ENCODE measurements at places on chromosomes 2 and 18.

DNA sequence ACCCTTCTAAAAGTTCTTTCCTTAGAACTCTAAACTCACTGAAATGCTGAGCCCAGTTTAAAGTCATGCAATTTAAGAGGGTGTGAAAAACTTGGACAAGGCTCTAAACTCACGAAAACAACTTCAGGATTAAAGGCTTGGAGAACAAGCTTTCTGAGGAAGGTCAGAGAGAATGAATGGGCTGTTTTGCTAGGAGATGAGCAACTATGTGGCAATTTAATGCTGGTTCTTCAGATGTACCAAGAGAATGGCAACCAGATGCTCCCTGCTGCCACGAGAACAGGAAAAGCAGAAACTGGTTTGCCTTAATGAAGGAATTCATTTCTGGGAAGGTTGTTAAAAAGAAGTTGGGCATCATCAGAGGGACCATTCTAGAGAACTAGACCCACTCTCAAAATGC lies 77.8 kb upstream of the PMAIP1 start:
- DNase-seq, result no peak

DNA sequence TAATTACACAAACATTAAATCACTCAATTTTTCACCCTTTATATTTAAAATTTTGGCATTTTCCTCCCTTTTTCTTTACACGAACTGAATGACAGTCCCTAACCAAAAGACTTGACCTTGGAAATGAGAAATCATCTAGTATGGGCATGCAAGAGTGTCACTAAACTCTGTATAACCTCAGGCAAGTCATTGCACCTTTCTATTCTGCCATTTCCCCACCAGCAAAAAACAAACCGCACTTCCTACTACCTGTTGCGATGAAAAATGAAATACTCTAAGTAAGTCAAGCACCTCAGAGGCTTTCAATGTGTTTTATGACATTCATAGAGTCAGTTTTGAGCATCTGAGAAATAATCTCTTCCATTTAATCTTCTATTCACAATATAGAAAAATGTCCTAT lies 44.1 kb downstream of the ANKRD44 start:
- no peak for DNase-seq

DNA sequence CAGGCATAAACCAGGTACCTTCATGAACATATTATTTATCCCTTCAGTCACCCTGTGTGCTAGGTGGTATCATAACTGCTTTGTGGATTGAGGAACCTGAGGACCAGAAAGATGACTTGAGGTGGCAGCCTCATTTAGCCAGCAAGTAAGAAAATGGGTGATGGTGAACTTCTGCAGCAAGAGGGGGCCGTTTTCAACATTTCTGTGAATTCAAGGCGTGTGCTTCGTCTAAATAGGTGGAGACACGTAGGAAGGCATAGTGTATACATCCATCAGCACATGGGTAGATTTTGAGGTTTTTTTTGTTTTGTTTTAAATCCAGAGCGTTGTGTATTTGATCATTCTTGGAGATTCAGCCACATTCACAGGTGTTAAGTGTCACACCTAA lies 118.7 kb downstream of the SPTBN1 start:
- DNase-seq, result no peak

GRCh38 chr2:197251576-197251975 lies 59.0 kb downstream of the ANKRD44 start:
- DNase-seq, result no peak

GRCh38 chr2:232456296-232457120 lies 555 bp downstream of the ALPI start:
- DNase-seq, result no peak

DNA sequence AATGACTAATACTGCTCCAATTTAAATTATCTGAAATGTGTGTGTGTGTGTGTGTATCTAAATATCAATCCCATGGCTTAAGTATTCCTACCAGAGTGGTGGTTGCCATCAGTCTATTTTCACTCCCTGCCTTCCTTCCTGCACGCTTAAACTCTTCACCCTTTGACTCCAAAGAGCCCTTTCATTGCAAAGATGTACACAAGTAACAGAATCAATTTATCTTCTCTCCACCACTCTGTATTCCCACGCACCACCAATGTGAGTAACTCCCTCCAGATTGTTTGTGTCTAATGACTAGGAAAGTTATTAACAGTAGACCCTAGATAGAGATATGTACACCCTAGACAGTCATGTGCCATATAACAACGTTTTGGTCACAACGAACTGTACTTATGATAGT lies 42.8 kb downstream of the ARL6IP6 start:
- no peak for DNase-seq

DNA sequence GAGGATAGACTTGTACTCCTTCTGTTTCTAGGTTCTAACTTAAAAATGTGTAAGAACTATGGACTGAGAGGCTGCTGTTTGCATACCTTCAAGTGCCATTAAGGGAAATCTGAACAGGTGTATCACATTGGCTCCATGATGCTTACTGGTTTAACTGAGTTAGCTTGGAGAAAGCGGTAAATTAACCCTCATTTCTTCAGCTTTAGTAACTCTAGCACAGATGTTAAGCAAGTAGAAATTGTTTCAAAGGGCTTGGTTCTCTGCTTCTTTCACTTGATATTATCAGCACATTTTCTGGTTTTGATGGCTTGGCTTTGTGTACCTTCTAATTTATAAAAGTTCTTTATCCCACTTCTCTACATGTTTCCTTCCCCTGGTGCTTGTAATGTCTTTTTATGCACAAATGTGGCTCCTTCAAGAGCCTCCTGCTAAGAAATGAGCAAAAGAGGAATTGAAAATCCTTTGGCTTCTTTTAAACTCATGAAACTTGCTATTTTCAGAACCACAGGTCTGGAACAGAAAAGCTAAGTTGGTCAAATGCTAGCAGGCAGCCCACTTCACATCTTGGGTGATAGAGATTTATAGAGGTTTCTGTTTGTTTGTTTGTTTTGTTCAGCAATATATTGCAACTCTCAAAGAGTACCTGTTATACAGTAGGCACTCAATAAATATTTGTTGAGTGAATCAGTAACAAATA lies 249.9 kb upstream of the THUMPD2 start:
- DNase-seq, result no peak

- no peak for DNase-seq
Observed at GRCh38 chr2:65144571-65144970, 14.7 kb upstream of the RAB1A start.

DNA sequence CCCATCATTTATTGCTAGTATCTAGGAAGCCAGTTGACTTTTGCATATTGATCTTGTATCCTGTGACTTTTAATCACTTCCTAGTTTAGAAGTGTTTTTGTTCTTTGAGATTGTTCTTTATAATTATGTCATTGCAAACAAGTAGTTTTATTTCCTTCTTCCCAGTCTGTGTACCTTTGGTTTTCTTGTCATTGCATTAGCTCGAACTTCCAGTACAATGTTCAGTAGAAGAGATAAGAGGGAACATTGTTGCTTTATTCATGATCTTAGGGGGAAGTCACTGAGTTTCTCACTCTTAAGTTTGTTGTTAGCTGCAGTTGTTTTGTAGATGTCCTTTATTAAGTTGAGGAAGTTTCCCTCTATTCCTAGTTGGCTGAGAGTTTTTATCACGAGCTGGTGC lies 61.0 kb downstream of the TRAPPC12 start:
- DNase-seq, result no peak

DNA sequence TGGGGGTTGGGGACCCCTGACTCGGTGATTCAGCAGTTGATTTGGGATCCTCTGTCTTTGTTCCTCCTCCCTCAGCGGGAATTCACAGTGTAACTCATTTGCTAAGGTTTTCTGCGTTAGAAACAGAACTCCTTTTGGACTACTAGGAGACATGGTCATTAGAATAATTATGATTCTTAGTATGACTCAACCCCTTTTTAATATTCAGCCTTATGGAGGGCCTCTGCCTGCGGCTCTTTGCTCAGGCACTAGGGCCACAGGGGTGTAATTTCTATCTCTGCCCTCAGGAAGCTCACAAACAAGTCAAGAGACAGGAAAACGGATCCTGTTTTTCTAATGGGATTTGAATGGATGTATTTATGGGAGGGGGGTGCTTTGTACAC lies 117.4 kb downstream of the SPTBN1 start:
- no peak for DNase-seq

DNA sequence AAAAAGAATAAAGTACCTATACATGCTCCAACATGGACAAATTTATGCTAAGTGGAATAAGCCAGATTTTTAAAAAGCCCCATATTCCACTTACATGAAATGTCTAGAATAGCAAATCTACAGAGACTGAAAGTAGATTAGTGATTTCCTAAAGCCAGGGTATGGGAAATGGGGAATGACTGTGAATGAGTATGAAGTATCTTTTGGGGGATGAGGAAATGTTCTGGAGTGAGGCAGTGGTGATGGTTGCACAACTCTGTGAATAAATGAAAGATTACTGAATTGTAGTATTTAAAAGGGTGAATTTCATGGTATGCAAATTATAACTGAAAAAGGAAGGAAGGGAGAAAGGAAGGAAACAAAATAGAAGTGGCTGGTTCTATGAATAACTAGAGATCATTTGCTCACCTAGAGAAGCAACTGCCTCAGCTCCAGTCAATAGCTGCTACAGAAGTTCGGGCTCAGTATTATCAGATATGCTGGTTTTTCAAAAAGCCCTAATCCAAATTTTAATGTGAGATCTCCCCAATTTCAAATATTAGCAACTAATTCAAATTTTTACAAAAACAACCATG lies 39.3 kb downstream of the MAP3K2 start:
- DNase-seq, result no peak

GRCh38 chr2:156826341-156826933 lies 390.3 kb downstream of the GPD2 start:
- DNase-seq, result no peak

DNA sequence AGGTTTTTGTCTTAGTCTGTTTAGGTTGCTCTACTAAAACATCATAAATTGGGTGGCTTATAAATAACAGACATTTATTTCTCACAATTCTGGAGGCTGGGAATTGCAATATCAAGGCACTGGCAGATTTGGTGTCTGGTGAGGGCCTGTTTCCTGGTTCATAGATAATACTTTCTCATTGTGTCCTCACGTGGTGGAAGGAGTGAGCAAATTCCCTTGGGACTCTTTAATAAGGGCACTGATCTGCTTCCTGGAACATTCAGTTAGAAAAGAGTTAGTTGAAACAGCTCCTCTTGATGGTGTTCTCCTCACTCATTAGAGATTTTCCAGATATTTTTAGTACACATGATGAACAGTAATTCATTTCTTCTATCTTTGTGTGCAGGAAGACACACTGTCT lies 22.3 kb downstream of the COL4A3 start:
- DNase-seq, result no peak

- DNase-seq, result no peak
Observed at GRCh38 chr2:9211496-9211895, 4.9 kb downstream of the ASAP2 start.

GRCh38 chr2:117613101-117613500 lies 201.4 kb upstream of the DDX18 start:
- DNase-seq, result no peak

- no peak for DNase-seq
Observed at GRCh38 chr2:128786316-128786715, 467.6 kb upstream of the HS6ST1 start.

DNA sequence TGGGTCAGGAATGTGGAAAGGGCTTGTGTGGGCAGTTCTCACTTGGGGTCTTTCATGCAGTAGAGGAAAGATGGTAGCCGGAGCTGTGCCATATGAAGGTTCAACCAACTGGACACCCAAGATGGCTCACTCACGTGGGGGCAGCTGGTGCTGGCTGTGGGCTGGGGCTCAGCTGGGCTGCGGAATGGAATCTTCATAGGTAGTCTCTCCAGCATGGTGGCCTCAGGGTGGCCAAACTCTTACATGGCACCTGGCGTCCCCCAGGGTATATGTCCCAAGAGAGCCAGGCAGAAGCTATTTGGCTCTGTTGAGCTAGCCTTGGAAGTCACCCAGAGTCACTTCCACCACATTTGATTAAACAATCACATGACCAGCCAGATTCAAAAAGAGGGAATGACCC lies 163.1 kb upstream of the KLHL29 start:
- no peak for DNase-seq

- DNase-seq, result no peak
Observed at GRCh38 chr2:167127135-167127534, 238.9 kb downstream of the XIRP2 start.

DNA sequence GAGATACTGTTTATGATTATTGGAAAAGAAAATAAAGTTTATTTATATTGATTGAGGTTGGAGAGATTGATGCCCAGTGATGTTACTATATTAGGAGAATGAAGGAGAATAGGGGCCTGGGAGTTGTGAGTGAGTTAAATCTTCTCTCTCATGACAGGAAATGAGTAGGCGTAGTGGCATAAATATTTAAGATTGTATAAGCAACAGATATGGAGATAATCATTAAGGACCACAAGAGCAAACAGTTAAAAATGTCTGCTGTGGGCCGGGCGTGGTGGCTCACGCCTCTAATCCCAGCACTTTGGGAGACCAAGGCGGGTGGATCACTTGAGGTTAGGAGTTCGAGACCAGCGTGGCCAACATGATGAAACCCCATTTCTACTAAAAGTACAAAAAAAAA lies 62.7 kb downstream of the PTRHD1 start:
- DNase-seq, result no peak

- DNase-seq, result no peak
Observed at GRCh38 chr18:47054369-47054768, 18.9 kb upstream of the ELOA2 start.

- DNase-seq, result no peak
Observed at GRCh38 chr2:57105694-57106093, 921.9 kb downstream of the CCDC85A start.

- DNase-seq, result no peak
Observed at GRCh38 chr2:68839260-68839833, 31.9 kb downstream of the BMP10 start.

- DNase-seq, result no peak
Observed at GRCh38 chr2:64697297-64698176, 43.8 kb upstream of the SERTAD2 start.

DNA sequence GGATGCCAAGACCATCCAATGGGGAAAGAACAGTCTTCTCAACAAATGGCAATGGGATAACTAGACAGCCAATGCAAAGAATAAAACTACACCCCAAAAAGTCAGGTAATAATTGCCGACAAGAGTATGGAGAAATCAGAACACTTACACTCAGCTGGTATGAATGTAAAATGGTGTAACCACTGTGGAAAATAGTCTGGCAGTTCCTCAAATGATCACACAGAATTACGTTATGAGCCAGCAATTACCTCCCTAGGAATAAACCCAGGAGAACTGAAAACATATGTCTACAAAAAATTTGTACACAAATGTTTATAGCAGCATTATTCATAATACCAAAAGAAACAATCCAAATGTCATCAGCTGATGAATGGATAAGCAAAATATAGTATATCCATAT lies 8.8 kb downstream of the IWS1 start:
- DNase-seq, result no peak

GRCh38 chr2:151979694-151980093 lies 119.2 kb downstream of the CACNB4 start:
- no peak for DNase-seq

GRCh38 chr18:76670564-76671288 lies 151.6 kb upstream of the ZNF236 start:
- DNase-seq, result no peak

DNA sequence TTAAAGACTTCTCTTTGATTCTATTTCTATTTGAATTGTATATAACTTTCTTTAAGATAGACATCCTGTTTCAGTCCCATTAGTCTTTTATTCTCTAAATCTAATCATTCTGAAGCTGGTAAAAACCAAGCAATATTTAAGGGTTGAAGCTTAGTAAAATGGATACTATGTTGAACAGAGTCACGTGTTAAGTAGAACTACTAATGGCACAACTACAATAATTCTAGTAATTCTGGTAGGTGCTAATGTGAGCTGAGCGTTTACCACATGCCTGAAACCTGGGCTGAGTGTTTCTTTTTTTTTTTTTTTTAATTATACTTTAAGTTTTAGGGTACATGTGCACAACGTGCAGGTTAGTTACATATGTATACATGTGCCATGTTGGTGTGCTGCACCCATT lies 8.9 kb upstream of the AFF3 start:
- no peak for DNase-seq

GRCh38 chr18:55918444-55918843 lies 330.5 kb upstream of the TCF4 start:
- DNase-seq, result no peak

All from heart left ventricle (tissue), 16 donors.